ENCODE measurements at places on chromosomes 13 and 19. TPM values are rescaled to one million over a fixed set of nuclear protein-coding genes. Genes with fewer than 3 reads are reported as not detected.

Gene PTH2
- total RNA-seq: not detected

Gene ZNF253
- 10.4 TPM for total RNA-seq

Gene CFAP97D2
- total RNA-seq: 1.8 TPM

Gene DOCK6
- 106 TPM for total RNA-seq

Gene KLHL1
- total RNA-seq: not detected

Gene ZNF578
- total RNA-seq: 1.5 TPM

Gene ATP8A2
- 1.7 TPM for total RNA-seq

Gene ZNF383
- total RNA-seq: 12.0 TPM

Gene FCAR
- total RNA-seq: 6.7 TPM

DNA sequence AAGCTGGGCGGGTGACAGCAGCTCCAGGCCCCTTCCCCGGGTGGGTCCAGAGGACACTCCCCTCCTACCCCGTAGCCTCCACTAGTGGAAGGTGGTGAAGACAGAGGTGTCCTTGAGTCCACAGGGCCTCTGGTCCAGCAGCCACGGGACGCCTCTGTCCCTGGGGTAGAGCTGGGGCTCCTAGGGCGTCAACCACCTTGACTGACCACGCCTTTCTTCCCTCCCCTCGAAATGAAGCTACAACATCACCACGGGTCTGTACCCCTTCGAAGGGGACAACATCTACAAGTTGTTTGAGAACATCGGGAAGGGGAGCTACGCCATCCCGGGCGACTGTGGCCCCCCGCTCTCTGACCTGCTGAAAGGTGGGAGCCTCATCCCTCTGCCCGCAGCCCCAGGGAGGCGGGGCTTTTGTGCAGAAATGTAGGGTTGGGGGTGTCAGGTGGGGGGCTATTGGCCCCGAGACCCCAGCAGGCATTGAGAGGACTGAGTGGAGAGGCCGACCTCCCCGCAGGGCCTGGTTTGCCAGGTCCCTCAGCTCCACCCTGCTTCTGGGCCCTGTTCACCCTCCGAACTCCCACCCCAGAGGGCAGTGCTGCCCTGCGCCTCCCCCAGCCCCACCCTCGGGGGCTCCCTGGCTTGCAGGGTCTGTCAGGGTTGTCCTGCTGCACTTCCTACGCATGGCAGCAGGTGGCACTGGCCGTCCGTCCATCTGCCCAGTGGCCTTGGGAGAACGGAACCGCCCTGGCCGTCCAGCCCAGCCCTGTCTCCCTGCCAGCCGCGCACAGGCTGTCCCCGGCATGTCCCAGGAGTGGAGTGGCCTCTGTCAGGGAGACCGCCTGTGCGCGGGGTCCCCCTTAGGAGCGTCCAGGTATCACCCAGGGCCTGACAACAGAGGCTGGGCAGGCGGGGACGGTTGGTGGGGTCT lies 15.7 kb downstream of the STK11 start:
- no peak for DNase-seq

GRCh38 chr13:24675806-24676570 lies 4.2 kb upstream of the ATP12A start:
- no peak for DNase-seq

DNA sequence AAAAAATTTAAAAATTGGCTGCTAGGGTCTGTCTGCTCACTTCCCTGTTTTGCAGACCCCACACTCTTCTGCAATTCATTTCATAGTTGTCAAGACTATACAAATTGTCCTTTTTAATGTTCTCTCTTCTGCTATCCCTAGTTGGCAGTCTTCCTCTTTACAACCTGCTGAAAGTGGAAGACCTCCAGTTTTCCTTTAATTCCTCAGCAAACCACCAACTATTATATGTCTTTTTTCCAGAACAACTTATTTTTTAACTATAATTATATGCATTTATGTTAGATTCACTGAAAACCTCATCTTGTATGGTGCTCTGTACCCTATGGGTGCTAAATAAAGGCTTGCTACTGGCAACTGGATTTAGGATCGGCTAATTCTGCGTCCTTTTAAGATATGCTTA lies 1.1 kb upstream of the PHF11 start:
- DNase-seq: no peak

DNA sequence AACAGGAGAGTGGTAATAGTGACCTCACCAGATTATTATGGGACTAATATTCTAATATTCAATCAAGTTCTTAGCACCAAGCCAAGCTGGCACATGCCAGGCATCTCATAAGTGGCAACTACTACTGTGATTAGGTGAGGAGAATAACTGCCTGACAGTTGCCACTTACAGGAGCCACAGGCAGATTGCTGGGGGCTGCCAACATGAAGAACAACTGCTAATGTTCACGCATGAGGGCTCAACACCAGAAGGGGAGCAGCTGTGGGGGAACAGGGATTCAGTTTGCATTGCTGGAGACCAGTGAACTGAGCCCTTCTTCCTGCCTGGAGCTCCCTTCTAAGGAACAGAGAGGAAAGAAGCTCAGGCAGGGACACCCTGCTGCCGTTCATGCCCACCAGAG lies 504.5 kb downstream of the FOXO1 start:
- DNase-seq: no peak

- no peak for DNase-seq
Observed at GRCh38 chr19:48934837-48935236, 1.3 kb downstream of the DHDH start.

DNA sequence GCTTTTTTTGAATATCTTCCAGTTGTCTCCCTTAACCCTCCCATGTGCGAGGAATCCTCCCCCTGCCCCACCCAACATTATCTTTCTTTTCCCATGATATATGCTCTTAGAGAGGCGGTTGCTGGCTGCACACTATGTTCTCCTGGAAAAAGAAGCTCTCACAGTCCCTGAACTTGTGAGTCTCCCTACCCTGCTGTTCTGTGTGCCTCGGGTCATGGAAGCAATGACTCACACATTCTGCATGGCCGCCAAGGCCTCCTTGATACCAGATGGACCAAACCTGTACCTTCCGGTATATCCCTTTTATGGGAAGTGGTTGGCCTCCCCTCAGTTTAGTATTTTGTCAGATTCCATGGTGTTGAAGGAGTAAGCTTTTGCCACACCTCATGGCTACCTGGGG lies 705.4 kb downstream of the SLITRK6 start:
- no peak for DNase-seq

- no peak for DNase-seq
Observed at GRCh38 chr19:7489609-7490044, 792 bp upstream of the PEX11G start.

DNA sequence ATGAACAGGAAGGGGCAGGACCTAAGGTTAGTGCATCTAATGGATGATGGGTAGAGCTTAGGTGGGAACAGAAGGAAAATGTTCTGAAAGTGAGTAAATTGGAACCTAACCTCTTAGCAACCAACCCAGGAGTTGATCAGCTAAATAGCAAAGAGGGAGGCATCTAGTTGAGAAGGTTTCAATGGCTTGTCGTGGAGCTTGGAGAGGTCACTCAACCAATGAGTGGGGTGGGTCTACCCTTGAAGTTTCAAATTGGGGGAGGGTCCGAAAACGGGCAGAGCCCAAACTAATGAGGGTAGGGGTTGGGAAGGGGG lies 5.7 kb upstream of the SHKBP1 start:
- DNase-seq: no peak

- DNase-seq: no peak
Observed at GRCh38 chr13:85976242-85976641, 177.0 kb upstream of the SLITRK6 start.

DNA sequence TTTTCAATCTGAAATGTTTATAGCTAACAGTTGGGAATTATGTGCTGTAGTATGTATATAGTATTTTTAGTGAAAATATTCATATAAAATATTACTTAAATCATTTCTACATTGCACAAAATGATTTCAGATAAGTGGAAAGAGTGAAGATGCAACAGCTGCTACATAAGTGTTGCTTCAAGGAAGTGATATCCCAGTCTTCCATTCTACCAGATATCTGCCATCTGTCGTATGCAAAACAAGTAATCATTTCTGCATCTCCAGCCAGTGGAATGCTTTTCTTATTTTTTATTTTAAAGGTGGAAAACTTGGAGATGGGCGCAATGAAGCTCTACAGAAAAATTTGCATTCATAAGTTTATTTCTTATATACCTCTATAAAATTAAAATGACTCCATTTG lies 152.5 kb upstream of the MAB21L1 start:
- DNase-seq: no peak

- DNase-seq: no peak
Observed at GRCh38 chr13:30619731-30620130, 2.0 kb downstream of the USPL1 start.

- DNase-seq: no peak
Observed at GRCh38 chr13:50912851-50913250, 3.3 kb downstream of the RNASEH2B start.

Data from lower lobe of right lung (tissue), 2 donors.